ENCODE measurements at places on chromosomes 7 and 10. TPM values are rescaled to one million over a fixed set of nuclear protein-coding genes. Genes with fewer than 3 reads are reported as not detected.

DNA sequence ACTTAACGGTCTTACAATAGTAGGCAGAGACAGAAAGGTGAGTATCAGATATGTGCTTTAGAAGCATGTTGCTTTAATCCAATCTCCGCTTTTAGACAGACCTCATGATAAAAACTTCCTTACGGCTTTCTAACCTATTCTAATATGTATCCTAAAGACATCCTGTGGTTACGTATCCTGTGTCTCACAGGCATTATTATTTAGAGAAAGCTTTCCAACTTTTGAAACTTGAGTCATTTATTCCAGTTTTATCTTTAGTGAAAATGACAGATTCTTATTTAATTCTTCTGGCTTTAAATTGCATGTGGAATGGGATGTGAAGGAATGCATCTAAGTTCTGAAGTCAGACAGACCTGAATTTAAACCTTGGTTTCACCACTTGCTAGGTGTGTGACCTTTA is 118.9 kb downstream of the OTUD1 start:
- no peak for DNase-seq

AKR1C8 gene
- 1.7 TPM for total RNA-seq

VKORC1L1 gene
- 12.6 TPM for total RNA-seq

HABP2 gene
- total RNA-seq, result 0.20 TPM

Measured in T-cell (primary cell).